Articular chondrocyte of knee joint (primary cell): ENCODE measurements at places on chromosomes 6 and 20. TPM values are rescaled to one million over a fixed set of nuclear protein-coding genes. Genes with fewer than 3 reads are reported as not detected.

SRSF12 gene
- 0.52 and 0.65 TPM in 2 replicates for total RNA-seq

TBXT gene
- not detected in 2 replicates for total RNA-seq

IL17A gene
- not detected in 2 replicates for total RNA-seq

MEP1A gene
- total RNA-seq, result not detected in 2 replicates

GSTA3 gene
- not detected in 2 replicates for total RNA-seq

PTPRT gene
- total RNA-seq, result not detected in 2 replicates

CST1 gene
- total RNA-seq, result not detected in 2 replicates

GGTLC1 gene
- total RNA-seq, result not detected in 2 replicates

BEND6 gene
- total RNA-seq, result 27.1 and 33.3 TPM in 2 replicates

TRIM31 gene
- total RNA-seq, result not detected in 2 replicates

RFX6 gene
- total RNA-seq, result not detected in 2 replicates

ADNP gene
- 27.8 and 31.2 TPM in 2 replicates for total RNA-seq

PHACTR3 gene
- not detected in 2 replicates for total RNA-seq

CEP250 gene
- 24.0 and 26.2 TPM in 2 replicates for total RNA-seq

SYTL3 gene
- total RNA-seq, result 1.9 and 2.2 TPM in 2 replicates

GHRH gene
- total RNA-seq, result not detected in 2 replicates

ANKEF1 gene
- 1.4 and 1.9 TPM in 2 replicates for total RNA-seq

PGC gene
- total RNA-seq, result not detected in 2 replicates

APCDD1L gene
- 4.5 and 6.4 TPM in 2 replicates for total RNA-seq

C20orf141 gene
- 0.32 TPM in 1 of 2 replicates, not detected in the other for total RNA-seq

TBX18 gene
- total RNA-seq, result 32.0 and 72.9 TPM in 2 replicates

ELOVL4 gene
- total RNA-seq, result 12.3 and 13.4 TPM in 2 replicates

NMBR gene
- total RNA-seq, result not detected in 2 replicates

MARCKS gene
- total RNA-seq, result 158 and 169 TPM in 2 replicates

TRIM15 gene
- not detected in 2 replicates for total RNA-seq

ABHD16B gene
- total RNA-seq, result not detected in 2 replicates

SSTR4 gene
- total RNA-seq, result not detected in 2 replicates

DEFB119 gene
- not detected in 2 replicates for total RNA-seq

ADGRF5 gene
- total RNA-seq, result not detected in 2 replicates

SEMG1 gene
- total RNA-seq, result not detected in 2 replicates

WFDC5 gene
- total RNA-seq, result not detected in 2 replicates
